ENCODE measurements at places on chromosomes 4 and X. TPM values are rescaled to one million over a fixed set of nuclear protein-coding genes. Genes with fewer than 3 reads are reported as not detected.

DNA sequence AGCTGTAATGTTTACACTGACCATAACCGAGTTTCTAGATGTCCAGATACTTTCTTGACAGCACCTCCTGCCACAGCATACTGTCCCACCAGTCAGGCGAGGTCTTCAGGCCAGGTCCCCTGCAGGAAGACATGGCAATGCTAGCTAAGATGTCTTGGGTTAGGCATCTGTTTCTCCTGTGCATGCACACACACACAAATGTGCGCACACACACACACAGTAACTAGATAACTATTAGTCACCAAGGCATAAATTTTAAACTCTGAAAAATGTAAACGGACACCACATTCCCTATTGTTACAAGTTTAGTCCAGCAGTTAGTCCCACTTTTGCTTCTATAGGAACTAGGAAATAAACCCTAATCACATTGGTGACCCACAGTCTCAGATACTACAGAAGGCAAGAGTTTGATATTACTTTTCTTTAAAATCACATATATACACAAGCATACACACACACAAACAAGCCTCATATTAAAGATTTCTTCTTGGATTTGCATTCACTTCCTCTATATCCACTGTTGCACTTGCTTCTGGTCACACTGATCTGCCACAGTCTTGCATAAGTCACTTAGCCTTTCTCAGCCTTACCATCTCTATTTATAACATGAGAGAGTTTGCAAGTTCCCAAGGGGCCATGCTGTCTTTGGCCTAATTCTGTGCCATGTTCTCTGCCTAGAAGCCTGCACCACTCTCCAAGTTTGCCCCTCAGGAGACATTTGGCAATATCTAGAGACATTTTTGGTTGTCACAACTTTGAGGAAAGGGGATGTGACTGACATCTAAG, 32.2 kb downstream of the IL21 start:
- no peak for DNase-seq

DNA sequence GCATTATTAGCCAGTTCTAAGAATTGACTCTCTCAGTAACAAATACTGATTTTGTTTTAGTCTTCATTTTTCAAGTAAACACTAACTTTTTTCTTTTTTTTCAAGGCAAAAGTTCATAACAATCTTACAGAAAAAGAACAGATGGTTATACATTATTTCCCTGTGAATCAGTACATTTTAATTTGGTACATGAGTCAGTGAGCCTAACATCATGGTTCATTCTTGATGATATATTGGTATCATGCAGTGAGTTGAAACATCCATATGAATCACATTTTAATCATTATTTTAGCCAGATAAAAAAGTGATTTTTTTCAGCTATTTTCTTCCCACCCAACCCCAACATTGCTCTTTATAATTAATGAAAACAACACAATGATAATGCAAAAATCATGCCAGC, 184.3 kb upstream of the TACR3 start:
- DNase-seq: no peak

GRCh38 chr4:88002786-88003185, 4.6 kb upstream of the PKD2 start:
- DNase-seq: no peak

GRCh38 chrX:5113128-5113527, 1115.5 kb downstream of the NLGN4X start:
- peak; percentile 49 for DNase-seq

- DNase-seq: no peak
These were observed 4.7 kb downstream of the FAM149A start for GRCh38 chr4:186109245-186109644.

- no peak for DNase-seq
These were observed 118.2 kb downstream of the GRID2 start for GRCh38 chr4:92421920-92422319.

The ZFP92 gene
- total RNA-seq: 0.55 TPM

DNA sequence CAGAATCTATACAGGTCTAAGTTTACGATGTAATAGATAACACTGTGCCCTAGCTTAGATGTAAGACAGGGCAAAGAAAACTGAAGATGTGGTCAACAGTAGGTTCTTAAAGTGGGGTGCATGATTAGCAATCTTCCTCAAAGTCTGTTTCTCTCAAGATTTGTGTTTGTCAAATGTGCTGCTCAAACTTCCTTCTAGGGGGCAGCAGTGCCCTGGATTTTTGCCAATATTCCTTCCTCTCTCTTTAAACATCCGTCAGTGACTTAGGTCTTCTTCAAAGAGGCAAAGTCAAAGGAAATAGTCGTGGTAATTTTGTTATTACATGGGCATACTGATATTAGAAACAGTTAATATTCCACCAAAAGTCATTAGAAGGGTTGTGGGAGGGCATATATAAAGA, 4.2 kb upstream of the PDHA2 start:
- DNase-seq: peak; percentile 49

The TRAM1L1 gene
- 4.5 TPM for total RNA-seq

DNA sequence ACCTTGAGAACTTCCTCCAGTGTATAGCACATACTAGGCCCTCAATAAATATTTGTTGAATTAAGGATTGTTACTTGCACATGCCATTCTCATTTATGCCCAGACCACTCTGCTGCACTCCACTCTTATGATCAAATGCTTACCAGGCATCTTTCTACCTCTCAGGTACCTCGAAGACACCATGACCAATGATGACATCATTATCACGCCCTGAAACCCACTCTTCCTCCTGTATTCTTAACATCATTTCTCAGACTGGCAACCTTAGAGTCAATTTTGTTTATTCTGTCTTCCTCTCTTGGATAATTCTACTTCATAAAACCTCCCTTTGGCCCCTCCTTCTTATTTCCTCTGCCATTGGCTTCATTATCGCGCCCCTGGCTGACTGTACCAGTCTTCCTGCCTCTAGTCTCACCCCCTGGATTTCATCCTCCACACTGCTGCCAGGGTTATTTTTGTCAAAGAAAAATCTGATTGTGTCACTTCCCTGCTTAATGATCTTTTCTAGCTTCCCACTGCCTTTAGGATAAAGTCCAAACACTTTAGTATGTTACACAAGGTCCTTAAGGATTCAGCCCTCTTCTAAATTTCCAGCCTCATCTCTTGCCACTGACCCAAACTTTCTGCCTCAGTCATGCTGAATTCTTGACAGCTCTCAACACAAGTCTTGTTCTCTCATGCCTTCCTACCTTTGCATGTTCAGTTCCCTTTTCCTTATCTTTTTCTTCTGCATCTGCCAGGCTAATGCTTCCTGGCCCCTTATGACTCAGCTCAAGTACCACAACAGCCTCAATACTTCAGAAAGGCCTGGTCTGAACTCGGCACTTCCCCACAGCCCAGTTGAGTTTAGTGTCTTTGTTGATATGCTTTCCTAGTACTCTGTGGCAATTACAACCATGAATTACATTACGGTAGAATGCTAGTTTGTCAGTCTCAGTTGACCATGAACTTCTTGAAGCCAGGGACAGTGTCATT, 45.8 kb downstream of the HDAC8 start:
- DNase-seq: no peak

DNA sequence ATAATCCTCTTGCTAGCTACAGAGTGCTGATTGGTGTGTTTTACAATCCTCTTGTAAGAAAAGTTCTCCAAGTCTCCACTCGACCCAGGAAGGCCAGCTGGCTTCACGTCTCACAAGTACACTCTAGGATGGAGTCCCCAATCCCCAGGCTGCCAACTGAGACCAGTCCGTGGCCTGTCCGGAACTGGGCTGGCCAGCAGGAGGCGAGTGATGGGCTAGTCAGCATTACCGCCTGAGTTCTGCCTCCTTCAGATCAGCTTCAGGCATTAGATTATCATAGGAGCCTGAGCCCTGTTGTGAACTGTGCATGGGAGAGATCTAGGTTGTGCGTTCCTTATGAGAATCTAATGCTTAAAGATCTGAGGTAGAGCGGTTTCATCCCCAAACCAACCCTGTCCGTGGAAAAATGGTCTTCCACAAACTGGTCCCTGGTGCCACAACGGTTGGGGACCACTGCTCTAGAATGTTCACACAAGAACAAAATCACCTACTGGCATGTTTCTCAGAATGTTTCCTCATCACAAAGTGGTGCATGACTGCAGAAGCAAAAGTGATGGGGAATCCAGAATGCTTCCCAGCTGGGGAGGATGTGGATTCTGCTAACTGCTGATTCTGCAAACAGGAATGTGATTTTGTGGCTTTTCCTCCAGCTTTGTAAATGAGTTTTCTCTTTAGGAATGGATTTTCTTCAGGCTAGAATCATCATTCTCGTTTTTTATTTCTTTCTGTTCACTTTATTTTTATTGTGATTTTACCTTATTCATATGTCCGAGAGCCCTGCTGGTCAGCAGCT, 40.9 kb downstream of the SEPTIN11 start:
- no peak for DNase-seq

- DNase-seq: no peak
These were observed 471.7 kb downstream of the SH2D1A start for GRCh38 chrX:124818033-124818432.

DNA sequence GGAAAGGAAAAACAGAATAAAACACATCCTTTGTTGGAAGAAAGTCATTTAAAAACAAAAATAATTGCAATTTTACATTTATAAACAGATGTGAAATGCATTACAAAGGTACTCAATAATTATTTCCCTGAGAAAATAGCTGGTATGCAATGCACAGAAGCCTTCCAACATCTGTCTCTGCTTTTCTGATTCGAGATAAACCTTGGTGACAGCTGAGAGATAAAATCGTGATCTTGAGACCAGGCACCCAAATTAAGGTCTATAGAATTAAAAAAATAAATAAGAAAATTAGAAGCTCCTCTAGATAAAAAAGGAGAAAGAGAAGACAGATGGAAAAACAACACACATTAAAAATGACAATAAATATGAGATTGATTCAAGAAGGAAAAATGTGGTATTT, 544.0 kb downstream of the SPRY1 start:
- no peak for DNase-seq

All from A673 (cell line).